ENCODE measurements at places on chromosomes 4 and X.

DNA sequence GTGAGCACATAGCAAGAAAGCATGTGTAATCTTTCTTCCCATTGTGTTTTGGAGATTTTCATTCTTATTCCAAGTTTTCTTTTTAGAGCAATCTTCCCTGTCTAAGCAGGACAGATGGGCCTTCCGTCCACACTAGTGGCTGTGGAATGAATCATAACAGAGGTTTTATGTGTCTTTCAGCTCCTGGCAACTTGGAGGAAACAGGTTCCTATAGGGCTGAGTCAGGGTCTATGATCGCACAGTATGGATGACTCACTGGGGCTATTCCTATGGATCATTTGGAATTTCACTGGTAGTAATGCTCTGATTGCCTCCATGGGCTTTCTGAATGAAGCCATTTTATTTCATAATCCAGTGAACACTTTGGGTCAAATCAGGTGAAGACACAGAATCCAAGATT is 51.8 kb upstream of the CBLL2 start:
- DNase-seq, result no peak

GRCh38 chrX:150664290-150664689 is 28.9 kb upstream of the MTMR1 start:
- DNase-seq, result no peak

DNA sequence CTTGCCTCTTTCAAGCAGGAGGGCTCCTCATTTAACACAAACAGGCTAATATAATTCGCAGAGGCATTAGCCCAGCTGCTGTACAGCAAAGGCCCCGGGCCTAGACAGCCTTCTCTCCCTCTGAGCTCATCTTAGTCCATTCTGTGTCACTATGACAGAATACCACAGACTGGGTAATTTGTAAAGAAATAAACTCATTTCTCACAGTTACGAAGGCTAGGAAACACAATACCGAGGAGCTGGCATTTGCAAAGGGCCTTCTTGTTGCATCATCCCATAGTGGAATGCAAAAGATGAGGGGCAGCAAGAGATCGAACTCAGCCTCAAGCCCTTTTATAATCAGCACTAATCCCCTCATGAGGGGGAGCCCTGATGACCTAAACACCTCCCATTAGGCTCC is 48.5 kb downstream of the TSPAN5 start:
- DNase-seq, result no peak

DNA sequence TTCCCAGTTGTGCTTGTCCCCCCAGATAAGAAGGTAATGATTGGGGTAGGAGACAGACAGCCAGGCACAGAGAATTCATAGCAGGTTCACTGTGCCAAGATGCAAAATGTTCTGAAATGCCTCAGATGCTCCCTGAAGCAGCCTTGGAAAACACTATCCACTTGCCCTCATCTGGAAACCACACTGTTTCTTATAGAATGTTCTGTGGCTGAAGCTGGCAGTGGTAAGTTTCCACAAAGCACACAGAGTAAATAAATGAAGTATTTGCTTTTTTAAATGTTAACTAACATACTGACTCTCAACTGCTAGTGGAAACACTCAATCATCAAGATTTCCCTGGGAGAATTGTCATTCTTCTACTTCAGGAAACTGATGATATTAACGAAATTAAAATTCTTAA is 311.4 kb downstream of the PRDM5 start:
- DNase-seq, result no peak

- no peak for DNase-seq
Measured at GRCh38 chr4:3399277-3400194, 42.2 kb upstream of the HGFAC start.

DNA sequence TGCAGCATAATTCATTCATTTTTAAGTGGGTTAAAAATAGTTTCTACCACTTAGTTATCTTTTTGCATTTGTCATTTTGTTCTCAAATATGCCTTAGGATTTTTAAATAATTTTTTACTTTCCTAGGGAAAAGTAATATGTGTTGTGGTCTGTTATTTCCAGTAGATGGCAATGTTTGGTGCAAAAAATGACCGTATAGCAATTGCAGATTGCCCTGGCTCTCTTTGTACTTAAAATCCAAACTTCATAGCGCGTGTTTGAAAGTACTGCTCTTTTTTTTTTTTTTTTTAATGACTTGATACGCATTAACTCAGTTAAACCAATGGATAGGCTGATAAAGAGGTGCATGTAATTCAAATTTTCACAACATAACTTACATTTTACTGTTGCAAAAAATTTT is 74.4 kb upstream of the RBMX start:
- no peak for DNase-seq
